ENCODE measurements at places on chromosomes 2 and 18.

DNA sequence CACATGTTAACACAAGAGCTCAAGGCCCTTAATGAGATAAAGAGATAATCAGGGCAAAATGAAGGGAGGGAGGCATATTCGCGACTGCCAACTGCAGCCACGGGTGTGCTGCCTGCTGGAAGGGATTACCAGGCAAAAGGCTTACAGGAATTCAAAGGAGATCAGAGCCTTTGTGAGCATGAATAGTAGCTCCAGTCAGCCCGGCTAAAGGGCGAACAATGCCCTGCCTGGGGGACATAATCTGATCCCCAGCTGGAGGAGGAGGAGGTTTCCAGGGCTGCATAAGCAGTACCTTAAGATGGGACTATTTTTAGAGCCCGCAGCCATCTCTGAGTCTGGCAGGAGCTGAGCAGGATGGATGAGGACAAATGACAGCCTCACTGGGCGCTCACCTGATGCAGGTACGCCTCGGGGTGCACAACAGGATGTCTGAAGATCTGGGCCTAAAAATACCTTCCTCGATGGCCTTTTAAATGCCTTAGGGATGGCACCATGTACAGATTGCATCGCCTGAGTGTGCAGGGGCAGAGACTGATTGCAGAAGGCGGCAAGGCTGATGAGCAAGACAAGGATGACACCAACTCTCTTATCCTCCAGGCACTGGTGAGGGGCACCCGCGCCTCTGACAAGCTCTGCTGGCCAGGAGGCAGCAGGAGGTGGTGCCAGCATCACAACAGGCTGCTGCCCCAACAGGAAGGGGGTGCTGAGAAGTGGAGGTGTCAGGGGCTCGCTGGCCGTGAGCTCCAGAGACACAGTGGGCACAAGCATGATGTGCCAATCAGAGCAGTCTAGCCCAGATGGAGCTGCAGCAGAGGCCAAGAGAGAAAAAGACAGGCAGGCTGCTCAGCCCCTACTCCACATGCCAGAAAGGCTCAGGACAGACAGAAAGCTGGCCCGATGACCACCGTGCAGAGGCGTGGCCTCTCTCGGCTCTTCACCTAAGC, 111.4 kb downstream of the EIPR1 start:
- no peak for DNase-seq

DNA sequence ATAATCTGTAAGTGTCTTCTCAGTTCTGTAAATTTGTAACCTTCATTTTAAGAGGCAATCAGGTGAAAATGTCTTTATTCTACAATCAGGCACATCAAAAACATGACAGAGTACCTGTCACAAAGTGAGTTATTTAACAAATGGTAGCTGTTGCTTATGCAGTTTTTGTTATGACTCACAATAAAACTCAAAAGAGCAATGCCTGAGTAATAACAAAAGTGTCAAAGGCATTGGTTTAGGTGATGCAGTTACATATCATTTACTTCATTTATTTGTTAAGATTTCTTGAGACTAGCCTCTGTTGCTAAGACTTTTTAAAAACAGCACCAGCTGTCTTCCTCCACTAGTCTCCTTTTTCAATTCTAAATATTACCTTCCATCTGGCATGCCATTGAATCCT, 177.8 kb downstream of the KIAA1328 start:
- DNase-seq: no peak

DNA sequence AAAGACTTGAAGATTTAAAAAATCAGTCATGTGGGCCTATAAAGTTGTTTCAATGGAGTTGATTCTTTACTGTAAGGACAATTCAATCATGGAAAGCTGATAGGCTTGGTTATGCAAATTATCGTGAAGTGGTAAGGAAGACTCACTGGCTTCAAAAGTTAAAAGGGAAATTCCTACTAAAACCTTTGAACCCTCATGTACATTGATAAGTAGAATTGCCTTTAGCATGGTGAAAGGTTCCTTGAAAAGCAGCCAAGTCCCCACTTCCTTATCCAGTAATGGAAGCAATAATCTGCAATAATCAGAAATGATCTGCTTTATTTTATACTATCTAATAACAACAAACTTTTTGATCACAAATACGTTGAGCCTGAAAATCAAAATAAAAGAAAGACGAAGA, 14.4 kb upstream of the CCL20 start:
- DNase-seq: no peak

DNA sequence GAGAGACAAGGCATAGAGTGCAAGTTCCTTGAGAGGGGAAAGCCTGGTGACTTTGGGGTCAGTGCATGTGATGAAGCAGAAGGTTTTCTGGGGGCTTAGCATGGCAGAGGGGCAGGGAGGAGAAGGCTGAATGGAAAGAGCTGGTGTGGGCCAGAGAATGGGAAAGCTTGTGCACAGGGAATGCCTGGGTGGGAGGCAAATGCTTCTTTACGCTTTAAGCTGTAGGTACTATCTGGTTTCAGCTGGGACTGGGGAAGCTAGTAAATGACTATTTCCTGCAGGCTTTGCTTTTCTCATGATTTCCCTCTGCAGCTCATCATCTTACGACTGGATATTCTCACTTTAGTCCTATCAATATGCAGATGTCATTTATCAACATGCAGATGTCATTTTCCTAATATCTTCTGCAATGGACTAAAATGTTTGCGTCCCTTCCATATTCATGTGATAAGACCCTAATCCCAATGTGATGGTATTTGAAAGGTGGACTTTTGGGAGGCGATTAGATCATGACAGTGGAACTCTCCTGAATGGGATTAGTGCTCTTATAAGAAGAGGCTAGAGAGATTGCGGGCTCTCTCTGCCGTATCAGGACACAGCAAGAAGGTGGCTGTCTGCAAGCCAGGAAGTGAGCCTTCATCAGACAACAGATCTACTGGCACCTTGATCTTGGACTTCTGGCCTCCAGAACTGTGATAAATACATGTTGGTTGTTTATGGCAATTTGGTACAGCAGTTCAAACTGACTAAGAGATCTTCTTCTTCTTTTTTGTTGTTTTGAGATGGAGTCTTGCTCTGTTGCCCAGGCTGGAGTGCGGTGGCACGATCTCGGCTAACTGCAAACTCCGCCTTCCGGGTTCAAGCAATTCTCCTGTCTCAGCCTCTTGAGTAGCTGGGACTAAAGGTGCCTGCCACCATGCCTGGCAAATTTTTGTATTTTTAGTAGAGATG, 50.1 kb downstream of the MYCN start:
- DNase-seq: no peak

DNA sequence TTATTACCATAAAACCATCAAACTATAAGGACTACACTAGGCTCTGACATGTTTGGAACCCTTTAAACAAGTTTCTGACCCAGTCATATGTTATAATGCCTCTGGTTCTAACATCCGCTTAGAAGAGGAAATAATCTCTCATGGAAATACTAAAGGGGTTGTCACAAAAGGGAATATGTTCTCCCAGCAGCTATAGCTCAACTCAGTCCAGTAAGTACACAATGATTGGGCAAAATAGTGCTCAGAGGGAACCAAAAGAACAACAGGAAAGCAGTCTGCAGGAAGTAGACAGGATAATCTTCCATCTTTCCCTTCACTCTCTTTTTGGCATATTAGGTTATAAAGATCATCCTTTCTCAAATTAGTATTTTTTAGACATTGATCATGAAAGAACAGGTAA, 4.3 kb downstream of the SRBD1 start:
- DNase-seq: no peak

GRCh38 chr2:130756874-130757668, 1.7 kb downstream of the AMER3 start:
- DNase-seq: no peak

DNA sequence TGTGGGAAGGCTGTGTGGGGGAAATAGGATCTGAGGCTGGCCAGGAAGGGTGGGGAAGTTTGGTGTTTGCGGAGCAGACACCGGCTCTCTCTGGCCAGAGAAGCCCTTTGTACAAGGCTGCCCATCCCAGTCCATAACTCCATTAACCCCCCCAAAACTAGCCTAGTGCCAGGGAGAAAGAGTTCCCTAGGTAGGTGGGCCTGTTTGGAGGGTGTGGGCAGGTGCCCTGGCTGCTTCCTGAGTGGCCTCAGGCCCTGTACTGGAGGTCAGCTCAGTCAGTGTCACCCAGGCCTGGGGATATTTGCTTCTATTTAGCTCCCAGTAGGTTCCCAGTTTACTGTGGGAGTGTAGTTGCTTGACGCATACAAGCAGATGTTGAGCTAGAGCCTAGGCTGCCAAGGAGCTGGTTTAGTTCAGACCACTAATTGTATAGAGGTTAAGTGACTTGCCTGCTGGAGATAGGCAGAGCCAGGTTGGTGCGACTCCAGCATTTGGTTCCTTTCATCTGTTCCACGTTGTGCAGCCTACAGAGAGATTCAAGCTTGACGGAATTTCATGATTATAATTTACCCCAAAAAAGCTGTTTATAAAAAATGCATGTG, 2.9 kb upstream of the GREB1 start:
- DNase-seq: no peak

- DNase-seq: no peak
These were observed 306.2 kb downstream of the SETBP1 start for GRCh38 chr18:44986933-44987332.

DNA sequence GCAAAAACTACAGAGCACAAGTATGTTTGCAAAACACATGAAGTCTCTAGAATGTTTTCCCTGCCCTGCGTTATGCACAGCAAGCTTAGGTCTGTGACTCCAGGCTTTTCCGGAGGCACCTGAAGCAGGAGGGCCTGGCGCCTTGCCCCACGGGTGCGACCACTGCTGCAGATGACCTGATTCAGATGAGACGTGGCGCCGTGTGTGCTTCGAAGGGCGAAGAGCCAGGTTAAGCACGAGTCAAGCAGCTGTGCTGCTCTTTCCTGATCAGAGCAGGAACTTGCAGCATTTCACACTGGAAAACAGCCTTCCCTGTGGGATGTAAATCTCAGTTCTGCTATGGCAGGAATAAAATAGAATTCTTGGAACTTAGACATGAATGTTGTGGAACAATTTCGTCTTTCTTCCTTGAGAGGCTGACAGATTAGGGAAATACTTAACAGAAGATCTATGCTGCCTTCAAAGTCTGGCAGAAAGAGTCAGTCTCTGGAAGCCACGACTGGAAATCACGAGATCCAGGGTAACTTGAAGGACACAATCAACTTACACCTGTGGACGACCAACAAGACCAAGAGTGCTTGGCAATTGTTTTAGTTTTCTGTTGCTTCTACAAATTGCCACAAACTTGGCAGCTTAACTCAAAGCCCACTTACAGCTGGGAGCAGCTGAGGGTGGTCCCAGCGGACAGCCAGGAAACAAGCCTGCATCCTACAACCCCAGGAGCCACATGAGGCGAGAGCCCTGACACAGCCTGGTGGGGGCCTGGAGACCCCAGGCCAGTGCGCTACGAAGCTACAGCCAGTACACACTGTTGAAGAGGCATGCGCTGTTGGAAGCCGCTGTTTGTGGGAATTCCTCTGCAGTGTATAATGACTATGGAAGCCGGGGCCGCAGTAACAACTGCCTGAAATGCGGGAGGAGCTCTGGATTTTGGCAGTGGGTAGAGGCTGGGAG, 42.9 kb downstream of the EIPR1 start:
- no peak for DNase-seq

DNA sequence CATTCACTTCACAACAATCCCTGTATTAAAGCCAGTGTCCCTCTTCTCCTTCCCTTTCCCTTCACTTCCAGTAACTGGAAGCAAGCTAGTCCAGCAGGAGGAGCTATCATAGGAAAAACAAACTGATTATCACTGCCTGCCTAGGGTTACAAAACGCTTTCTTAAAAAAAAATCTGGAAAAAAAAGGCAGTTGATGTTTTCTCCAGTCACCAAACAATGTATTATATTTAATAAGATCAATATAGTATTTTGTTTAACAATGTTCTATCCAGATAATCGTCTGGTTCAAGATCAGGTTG, 78.8 kb upstream of the ITGB6 start:
- DNase-seq: peak; percentile 45

DNA sequence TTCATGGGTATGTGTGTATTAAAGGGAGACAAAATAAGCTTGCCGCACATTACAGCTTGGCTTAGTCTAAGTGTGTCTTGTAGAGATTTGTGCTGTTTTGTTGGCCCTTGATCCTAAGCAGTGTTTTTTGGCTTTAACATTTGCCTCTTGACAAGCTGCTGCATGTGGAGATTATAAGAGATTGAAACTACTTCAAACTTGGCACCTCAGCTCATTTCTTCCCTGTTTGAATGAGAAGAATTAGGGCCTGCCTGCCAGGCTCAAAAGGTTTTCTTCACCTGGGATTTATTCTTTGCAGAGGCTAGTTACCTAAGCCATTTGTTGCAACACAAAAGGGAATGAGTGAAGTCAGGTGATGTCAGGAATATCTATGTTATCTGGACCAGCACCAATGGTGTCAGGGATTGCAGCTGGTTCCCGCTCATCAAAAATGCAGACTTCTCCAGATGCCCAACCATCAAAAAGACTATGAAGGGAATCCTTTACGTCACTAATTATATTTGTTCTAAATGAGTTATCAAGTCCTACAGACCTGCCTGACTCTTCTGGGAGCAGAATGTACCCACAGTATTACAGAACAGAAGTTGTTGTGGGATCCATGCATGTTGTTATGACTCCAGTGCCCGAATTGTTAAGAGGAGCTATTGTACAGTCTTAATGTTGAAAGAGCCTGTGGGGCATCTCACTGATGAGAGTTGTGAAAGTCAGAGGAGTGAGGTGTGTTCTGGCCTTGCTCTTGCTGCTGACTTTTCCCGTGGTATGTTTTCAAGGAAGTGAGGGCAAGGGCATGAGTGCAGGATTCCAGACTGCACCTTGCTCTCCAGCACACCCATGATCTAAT, 31.0 kb downstream of the ABCA12 start:
- DNase-seq: no peak

All from COLO829 (cell line).